Stimulated activated CD8-positive, alpha-beta memory T cell treated with anti-CD3 and anti-CD28 coated beads, Interleukin-12 subunit alpha, Interleukin-12 subunit beta, amount 100 ng/mL, for 4 hours (primary cell): ENCODE measurements at places on chromosomes 6 and 20.

DNA sequence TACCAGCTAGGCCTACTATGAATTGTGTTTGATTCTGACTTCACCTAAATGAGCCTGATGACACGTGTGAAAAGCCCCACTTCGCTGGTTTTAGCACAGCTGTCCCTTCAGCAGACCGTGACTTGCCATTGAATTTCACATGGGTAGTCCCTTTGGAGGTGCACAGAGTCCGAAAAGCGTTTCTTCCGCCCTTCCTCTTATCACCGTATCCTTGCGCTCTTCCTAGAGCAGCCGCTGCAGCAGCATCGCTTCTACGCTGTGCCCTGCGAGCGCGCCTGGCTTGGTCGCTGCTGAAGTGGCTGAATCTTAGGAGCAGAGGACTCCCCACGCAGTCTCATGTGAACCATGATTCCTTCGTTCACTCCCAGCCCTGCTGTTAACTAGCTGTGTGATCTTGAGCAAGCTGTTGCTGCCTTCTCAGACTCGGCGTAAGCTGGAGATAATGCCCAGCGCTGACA is 127.0 kb downstream of the PACRG start:
- DNase-seq, result no peak

DNA sequence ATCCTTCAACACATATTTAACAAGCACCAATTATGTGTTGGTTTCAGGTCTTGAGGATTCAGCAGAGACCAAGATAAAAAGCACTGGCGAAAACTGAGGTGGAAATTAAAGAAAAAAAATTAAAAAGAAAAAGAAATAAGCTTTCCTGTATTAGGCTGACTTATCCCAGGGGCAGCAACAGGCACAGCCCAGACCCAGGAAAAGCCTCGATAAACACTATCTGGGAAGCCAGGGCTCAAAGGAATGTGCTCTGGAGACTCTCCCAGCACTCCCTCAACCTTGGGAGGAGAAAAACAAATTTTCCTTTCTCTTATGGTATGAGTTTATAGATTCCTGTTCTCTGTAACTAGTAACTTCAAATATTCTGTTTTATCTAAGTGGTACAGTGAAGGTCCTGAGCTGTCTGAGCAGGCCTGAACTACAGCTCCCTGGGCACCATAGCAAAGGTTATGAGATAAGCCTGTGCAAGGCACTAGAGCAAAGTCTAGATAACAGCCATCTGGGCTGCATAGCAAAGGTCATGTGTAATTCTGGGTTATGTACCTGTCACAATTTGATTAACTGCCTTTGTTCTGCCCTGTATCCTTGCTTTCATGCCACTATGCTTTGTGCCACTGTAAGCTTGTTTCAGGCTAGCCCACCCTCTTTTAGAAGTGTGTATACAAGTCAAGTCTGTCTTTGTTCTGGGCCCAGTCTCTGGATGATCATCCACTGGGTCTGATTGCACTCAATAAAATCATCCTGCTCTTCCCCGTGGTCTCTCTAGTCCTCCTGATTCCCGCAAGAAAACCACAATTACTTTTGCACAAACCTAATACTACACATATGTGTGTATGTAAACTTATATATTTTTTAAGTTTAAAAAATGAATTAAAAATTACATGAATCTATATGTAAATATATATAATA is 54.0 kb downstream of the IL22RA2 start:
- DNase-seq, result no peak

- no peak for DNase-seq
Measured at GRCh38 chr20:45964006-45964400, 8.0 kb downstream of the ZNF335 start.

GRCh38 chr20:4607287-4607713 is 114.4 kb upstream of the PRND start:
- DNase-seq, result no peak
